Stimulated activated CD4-positive, alpha-beta T cell treated with anti-CD3 and anti-CD28 coated beads, Interleukin-12 subunit alpha, Interleukin-12 subunit beta, amount 100 ng/mL, for 24 hours (primary cell): ENCODE measurements at places on chromosomes 1 and 21.

GRCh38 chr1:152884085-152884484 lies 6.0 kb downstream of the SMCP start:
- no peak for DNase-seq

DNA sequence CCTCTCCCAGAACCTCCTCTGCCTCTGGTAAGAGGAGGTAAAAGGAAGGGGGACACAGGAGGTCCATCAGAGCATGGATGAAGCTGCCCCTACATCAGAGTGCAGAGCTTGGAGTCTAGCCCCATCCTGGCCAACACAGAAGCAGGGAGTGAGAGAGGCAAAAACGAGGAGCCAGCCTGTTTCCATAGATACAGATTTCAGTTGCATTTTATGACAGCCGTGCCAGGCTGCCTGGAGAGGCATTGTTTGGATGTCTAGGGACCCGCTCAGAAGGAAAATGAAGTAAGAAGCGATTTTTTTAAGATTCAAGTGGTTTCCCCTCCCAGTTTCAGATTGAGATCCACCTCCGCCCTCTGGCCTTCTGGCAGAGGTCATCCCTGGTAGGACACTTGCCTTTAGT lies 11.5 kb upstream of the GJA8 start:
- DNase-seq, result no peak

GRCh38 chr21:15353546-15353945 lies 288.7 kb upstream of the NRIP1 start:
- no peak for DNase-seq

- DNase-seq, result no peak
These were observed 46.0 kb downstream of the KCNK2 start for GRCh38 chr1:215128504-215128903.

DNA sequence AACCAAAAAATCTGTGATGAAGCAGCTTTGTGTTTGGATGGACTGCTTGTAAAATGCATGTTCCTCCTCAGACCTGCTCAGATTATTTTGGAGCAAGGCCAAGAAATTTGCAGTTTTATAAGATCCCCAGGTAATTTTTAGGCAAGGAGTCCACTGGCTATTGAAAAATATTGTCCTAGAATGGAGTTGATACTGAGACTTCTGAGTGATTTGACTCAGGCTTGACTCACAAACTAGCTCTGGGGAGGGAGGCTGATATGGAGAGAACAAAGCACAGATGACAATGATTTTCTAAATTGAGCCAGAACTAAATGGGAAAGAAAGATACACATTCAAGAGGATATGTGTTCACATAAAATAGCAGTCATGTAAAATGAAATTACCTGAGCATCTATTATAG lies 36.7 kb downstream of the AGL start:
- no peak for DNase-seq

DNA sequence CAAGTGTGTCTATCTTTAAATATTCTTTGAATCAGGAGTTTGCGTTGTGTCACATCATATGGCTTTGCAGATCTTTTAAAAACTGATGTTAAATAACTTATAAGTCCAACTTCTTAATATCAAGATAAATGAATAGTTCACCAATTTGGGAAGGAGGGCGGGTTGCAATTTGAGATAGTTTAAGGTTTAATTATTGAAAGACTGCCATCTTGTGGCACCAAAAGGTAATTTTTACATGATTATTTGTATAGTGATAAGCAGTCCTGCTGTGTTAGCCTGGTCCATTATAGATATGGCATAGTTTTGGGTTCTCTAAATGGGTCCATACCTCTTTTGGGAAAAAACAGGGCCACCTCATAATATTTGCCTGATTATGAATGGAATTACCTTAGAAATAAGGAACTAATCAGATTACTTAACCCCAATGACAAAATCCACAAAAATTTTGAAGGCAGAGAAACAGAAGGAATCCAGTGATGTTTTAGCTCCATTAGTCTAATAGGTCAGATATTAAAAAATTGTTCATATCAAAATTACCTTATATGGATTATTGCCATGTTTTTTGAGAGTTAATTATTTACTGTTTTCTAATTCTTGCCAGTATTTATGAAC lies 64.3 kb downstream of the PRKAA2 start:
- DNase-seq, result no peak

- no peak for DNase-seq
These were observed 428.9 kb downstream of the MATN1 start for GRCh38 chr1:30294508-30294907.

DNA sequence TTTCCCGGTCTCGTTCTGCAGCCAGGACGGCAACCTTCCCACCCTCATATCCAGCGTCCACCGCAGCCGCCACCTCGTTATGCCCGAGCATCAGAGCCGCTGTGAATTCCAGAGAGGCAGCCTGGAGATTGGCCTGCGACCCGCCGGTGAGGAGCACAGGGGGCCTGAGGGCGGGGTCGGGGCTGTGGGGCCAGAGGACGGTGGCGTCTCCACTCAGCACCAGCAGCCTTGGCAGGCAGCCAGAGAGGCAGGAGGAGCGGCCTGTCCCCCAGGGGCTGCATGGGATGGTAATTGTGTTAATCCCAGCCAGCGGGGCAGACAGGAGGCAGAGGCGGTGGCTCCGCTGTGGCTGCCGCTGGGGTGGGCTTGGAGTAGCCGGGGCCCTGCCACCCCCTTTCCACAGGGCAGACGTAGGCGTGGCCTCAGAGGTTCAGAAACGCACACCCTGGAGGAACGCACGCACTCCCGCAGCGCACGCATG lies 12.1 kb downstream of the SAMD11 start:
- DNase-seq, result no peak

GRCh38 chr1:41622402-41622801 lies 137.9 kb upstream of the EDN2 start:
- DNase-seq, result no peak

- no peak for DNase-seq
These were observed 8.7 kb upstream of the MDM4 start for GRCh38 chr1:204507317-204508105.

GRCh38 chr1:81844477-81844876 lies 43.7 kb downstream of the ADGRL2 start:
- DNase-seq, result no peak

GRCh38 chr1:96865731-96866685 lies 144.4 kb downstream of the PTBP2 start:
- no peak for DNase-seq

DNA sequence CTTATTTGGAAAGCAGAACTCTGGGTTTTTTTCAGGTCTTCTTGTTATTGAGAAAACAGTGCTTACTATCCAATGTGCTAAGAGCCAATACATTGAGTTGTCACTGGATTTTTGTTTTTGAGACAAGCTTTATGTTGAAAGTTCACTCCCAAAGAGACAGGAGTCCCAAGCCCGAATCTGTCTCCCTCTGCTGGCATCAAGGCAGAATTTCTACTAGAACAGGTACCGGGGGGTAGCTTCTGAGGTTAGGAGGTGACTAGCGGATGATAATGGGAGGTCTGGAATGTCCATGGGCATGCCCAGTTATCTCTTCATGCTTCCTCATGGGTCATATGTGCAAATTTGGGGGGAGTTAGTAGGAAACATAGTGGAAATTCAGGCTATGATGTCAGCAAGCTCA lies 25.1 kb downstream of the ZNF124 start:
- no peak for DNase-seq

DNA sequence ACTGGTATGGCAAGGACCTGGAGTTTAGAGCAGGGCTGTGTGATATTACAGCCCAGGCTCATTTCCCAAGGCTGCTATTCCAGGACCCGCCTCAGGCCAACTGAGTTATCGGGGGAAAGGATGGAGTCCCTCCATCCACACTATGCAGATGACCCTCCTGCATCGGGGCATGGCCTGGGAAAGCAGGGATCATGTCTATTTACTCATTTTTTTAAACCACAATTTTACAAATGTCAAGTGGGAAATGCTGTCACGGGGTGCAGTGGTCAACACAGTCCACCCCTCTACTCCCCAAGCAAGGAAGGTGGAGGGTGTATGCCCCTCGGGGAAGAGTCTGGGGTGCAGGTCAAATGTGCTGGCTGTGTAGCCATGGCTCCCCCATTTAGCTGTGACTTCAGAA lies 6.1 kb upstream of the CLEC20A start:
- no peak for DNase-seq

DNA sequence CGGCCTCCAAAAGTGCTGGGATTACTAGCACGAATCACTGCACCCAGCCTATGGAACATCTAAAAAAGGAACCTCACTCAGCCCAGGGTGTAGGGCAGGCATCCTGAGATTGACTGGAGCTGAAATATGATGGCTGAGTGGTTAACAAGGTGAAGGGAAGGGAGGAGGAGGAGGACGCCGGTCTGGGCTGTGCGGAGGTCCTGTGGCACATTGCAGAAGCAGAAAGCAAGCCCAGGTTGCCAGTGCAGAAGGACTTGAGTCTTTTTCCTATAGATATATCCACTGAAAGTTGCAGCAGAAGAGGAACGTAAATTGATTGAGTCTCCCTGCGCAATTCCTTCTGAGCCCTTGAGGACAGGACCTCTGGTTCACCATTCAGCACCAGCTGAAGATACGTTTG lies 1.5 kb upstream of the KIF17 start:
- no peak for DNase-seq

DNA sequence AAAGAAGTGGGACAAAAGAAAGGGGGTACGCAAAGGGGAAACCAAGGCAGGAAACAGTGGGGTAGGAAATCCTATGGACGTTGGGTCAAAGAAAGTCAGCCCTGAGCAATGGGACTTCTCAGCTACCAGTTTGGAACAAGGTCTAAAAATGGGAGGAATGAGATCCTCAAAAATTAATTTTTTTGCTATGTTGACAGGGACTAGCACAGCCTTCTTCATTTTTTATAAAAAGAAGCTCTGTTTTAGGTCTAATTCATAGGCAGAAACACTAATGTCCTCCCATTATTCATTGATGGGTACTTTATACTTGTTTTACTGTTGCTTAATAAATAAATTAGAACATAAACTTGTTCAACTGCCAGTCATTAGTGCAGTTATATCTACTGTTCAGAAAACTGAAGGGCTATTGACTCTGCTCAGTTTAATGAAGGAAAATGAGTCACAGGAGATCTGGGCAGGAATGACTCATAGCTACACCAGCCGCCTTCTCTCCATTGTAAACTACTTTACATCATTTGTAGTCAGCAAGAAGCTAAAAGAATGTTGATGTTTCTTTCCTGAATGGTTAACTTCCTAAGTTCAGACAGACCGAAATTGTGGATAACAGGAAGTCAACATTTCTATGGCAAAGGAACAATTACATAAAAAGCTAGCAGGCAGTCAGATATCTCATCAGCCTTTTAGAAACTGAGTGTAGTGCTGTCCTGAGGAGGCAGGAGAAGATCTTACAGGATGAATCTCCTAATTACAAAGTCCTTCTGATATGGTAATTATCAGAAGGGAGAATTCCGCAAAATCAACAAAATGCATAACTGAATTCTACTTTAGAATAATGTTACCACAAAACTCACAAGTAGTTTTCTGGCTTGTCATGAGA lies 356.4 kb upstream of the PKN2 start:
- no peak for DNase-seq

- DNase-seq, result no peak
These were observed 25.9 kb upstream of the RCAN1 start for GRCh38 chr21:34640858-34641257.

DNA sequence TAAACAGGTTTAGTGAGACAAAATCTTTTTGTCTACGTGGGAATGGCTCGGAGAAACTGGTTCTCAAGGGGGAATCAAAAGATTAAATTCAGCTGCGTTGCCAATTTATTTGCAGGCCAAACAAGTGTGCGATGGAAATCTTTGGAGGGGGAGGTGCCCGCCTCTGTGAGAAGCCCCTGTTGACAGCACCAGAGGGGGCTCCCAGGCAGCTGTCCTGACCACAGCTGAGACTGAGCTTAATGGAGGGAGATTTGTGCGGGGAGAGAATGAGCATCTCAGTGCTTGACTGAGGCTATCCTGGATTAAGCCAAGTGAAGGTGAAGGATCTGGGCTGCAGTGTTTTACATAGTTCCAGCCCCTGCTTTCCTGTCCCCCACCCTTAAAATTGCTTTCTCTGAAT lies 169.7 kb downstream of the ATG4C start:
- no peak for DNase-seq

DNA sequence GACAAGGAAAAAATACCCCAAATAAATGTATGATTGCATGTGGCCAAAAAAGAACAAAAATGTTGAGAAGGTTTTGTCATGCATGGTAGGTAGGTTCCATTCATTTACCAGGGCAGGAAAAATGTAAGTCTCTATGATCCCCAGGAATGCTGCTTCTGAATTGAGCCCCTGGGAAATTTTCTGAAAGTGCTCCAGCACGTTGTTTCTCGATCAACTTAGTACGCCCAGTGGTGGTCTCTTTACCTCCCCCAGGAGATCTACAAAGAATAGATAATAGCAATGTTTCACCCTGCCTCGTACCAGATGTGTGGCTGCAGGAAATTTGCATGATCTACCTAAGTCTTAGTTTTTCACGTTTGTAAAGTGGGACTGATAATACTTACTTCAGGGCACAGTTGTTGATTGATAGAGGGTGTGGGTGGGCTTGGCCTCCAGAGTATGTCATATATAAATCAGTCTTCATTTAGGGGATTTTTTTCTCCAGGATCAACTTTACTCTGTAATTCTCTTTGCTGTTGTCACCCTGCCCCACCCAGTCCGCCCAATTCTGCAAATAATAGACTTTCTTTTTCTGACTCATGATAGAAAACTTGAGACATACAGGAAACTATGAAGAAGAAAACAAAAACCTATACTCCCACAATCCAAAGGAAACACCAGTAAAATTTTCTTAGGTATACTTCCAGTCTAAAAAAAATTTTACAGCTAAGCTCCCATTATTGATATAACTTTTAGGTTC lies 462.0 kb upstream of the RUNX1 start:
- DNase-seq, result no peak

GRCh38 chr1:200877839-200878551 lies 5.2 kb downstream of the GPR25 start:
- DNase-seq, result no peak

DNA sequence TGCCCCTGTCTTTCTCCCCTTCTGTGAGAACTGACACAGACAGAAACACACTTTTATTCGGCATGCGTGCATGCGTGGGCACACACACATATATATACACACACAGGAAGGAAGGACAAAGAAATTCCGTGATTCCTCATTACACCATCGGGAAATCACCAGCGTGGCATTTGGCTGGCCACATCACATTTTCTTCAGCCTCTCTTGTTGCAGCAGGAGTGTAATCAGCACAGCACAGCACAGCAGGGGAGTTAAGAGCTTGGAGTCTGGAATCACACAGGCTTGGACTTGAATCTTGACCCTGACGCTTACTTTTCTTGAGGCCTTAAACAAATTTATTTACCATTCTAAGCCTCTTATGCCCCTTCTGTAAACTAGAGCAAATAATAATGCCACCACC lies 45.3 kb upstream of the EPHA8 start:
- DNase-seq, result no peak

- no peak for DNase-seq
These were observed 106.4 kb downstream of the IFI44 start for GRCh38 chr1:78755986-78756385.

GRCh38 chr1:31624309-31624708 lies 6.8 kb downstream of the HCRTR1 start:
- no peak for DNase-seq

DNA sequence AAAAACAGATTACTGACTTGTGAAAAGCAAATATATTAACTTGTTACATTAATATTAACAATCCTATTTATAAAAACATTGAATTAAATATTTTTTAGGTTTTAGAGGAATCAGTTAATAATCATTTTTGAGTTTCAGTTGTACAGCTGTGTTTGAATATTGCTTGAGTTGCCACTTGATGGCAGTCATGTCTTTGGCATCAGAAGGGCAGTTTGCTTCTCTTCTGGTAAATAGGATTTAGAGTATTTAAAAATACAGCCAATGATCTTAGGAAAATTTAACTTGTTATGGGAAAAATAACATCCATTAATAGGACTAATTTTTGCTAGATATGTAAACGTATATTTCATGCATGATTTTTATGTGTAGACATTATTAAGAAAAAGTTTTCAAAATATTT lies 234.1 kb downstream of the NCAM2 start:
- DNase-seq, result no peak

- DNase-seq, result no peak
These were observed 16.0 kb downstream of the EIF2D start for GRCh38 chr1:206596319-206596666.
